T1000 (cell line): ENCODE measurements at places on chromosomes 12 and 14.

DNA sequence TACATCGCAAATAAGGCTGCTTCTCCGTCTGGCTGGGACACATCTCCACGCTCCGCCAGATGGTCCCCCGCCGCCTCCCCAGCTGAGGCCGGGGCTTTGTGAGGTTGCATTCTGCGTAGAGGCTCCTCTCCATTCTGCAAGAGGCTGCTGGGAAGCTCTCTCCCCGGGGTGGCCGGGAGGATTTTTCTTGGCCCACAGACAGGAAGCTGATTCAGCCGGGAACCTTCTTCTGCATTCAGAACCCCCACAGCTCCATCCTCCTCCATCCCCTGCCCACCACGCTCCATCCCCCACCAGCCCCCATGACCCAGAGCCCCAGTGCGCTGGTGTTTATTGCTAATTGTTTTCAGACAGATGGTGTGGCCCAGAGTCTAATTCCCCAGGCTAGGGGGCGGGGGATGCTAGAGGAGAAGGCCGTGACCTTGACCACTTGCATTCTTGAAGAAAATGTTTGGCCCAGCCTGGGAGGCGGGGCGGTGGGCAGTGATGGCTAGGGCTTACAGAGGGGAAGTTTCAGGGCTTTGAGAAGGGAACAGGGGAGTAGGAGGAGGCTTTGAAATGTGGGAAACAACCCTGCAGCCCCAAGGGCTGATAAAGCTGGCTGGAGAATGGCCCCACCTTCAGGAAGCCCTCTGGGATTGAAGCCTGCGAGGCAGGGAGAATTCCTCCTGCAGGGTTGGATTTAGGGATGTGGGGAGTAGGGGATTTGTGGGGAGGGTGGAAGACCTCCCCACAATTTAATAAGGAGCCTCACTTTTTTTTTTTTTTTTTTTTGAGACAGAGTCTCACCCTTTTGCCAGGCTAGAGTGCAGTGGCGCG, 88.5 kb upstream of the NCOR2 start:
- no peak for DNase-seq

GRCh38 chr14:38108681-38109080, 99.0 kb upstream of the SSTR1 start:
- no peak for DNase-seq

GRCh38 chr14:74682169-74682952, 30.5 kb downstream of the AREL1 start:
- DNase-seq = no peak

DNA sequence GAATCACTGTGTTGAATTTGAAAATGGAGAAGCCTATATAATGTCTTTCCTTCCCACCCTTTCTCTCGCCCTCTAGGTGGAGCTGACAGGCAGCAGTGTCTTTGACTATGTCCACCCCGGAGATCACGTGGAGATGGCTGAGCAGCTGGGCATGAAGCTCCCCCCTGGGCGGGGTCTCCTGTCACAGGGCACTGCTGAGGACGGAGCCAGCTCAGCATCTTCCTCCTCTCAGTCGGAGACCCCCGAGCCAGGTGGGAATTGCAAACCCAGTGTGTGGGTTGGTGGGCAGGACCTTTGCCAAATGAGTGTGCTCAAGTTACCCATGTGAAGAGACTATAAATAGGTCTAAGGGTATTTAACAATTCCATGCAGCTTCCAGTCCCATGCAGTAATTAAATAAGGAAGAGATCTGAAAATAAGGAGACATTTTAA, 274.7 kb downstream of the EGLN3 start:
- no peak for DNase-seq

DNA sequence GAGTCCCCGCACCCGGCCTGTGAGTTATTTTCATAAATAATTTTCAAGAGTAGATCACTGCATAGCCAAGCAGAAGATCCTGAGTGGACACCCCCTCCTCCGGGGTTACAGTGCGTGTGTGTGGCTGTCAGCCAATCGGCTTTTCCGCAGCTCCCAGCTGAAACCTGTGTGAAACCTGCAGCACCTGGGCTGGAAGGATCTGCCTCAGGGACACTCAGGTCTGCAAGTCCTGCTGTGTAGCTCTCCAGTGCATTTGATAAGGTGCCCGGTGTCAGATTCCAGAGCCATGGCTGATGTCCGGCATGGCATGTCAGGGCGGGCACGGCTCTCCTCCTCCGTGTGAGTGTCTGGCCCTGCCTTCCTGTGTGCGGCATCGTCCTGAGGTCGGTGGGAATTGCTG, 124.8 kb downstream of the GLT1D1 start:
- no peak for DNase-seq

DNA sequence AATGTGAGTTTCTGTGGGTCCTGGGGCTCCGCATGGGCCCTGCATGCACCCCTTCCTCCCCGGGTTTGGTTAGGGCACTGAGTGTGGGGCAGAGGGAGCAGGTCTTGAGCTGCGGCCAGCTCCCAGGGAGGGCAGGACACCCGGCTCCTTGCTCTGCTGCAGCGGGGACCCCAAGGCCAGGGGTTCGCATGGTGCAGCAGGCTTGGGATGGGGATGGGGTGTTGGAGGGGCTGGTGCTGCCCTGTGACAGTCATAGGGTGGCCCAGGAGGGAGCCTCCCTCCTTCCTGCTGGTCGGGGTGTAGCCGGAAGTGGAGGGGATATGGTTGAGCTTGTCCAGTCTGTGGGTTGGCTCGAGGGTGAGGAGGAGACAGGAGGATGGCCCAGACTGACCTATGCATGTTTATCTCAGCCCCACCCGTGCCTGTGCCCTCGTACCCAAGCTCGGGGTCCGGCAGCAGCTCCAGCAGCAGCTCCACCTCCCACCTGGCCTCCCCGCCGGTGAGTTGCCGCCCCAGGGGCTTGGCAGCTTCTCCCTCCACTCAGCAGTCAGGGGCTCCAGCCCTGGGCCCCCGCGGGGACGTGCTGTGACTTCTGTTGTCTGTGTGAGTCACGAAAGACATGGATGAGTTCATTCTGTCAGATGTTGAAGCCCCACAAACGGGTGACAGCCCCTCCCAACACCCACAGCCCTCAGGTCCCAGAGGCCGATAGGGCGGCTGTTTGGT, 16.0 kb downstream of the ULK1 start:
- no peak for DNase-seq

GRCh38 chr12:32070370-32070769, 36.3 kb upstream of the BICD1 start:
- no peak for DNase-seq

DNA sequence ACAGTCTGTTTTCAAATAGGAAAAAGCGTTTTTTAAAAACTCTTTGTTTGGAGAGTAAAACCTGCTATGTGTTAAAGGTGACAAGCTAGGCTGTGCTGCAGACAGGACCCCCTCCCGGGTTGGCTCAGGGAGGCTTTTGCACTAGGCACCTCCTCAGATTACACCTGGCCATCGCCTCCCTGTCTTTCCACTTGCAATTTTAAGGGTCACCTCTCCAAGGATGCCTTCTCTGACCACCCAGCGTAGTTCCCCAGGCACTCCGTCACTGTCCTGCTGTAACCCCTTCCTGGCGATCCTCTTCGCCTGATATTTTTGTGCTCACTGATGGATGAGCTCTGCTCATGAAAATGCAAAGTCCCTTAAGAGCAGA, 80.7 kb downstream of the NTF3 start:
- no peak for DNase-seq

DNA sequence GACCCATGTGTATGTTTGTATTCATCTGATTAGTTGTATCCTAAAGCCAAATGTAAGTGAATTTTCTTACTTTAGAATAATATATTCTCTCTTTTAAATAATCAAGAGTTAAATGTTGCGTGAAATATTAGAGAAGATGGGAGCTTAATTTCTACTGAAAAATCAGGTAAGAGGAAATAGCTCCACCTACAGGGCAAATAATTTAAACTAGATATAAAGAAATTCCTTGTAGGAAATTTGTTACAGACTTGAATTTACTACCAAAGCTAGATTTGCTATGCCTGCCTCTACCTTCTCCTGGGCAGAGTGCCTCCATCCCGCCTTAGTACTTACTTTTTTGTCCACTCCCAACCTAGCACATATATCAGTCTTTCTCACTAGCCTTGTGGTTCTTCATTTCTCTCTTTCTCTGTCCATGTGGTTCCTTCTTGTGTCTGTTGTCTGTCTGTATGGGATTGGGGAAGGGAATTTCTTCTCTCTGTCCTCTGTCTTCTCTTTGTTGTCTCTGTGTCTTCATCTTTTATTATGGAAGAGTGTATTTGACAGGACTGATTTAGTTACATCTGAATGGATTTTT, 44.7 kb downstream of the PALS1 start:
- DNase-seq = no peak

DNA sequence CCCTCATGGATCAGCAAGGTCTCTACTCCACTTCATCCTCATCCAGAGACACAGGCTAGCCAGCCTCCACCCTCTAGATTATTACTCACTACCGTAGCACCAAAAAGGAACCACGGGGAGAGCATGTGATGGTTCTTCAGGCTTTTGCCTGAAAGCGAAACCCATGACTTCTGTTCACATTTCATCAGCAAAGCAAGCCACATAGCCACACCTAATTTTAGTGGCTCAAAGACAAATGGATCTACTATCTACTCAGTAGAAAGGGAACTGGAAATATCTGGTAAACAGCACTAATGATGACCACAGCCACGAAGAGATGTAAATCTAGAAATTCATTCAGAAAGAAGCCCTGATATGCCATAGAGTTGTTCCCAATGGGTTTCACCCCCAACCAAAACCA, 51.4 kb downstream of the VCPKMT start:
- no peak for DNase-seq

GRCh38 chr12:111359231-111359913, 9.5 kb downstream of the PHETA1 start:
- no peak for DNase-seq

DNA sequence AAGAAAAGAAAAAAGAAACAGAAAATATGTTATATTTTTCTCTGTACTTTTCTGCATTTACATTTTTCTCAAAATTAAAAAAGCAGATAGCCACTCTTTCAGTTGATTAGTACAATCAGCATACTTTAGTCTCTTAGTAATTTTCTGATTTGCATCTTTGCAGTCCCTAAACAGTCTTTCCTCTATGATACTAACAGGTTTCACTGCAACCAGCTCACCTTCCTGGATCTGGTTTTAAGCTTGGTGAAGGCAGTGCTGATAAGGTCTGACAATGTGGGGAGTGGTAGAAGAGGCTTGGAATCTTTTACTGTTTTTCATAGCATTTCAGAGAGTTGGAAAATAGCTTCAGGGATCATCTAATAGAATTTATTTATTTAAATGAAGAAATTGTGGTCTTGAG, 457.6 kb downstream of the ZFP36L1 start:
- no peak for DNase-seq

DNA sequence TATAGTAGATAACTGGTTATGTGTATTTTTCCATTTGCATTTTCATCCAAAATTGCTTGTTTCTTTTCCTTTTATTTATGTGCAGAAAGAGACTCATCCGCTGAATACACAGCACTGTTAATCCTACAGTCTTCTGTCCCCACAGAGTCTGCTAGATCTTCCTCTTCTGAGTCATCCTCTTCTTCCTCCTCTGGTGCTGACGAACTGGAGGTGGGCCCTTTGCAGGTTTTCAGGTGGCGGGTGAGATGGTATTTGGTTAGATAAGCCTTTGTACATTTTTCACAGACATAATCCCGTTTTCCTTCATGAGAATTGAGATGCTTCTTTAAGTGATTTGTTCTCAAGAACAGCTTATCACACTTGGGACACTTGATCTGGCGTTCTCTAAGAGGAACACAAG, 26.8 kb downstream of the PRDM4 start:
- no peak for DNase-seq

DNA sequence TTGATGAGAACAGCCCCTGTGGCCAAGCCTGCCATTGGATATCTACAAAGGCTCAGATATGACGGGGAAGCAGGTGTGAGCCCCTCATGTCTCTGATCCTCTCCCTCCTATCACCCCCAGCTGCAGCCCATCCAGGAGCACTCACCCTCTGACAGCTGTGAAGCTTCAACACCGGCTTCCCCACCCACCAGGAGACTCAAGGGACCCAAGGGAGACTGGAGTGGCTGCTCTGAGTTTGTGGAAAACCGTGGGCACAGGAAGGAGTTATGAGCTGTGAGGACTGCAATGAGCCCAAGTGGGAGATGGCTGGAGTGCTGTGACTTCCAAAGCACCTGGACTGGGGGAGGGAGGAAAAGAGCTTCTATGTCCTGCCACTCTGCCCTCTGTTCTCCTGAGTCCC, 7.9 kb downstream of the IFI27L2 start:
- no peak for DNase-seq

DNA sequence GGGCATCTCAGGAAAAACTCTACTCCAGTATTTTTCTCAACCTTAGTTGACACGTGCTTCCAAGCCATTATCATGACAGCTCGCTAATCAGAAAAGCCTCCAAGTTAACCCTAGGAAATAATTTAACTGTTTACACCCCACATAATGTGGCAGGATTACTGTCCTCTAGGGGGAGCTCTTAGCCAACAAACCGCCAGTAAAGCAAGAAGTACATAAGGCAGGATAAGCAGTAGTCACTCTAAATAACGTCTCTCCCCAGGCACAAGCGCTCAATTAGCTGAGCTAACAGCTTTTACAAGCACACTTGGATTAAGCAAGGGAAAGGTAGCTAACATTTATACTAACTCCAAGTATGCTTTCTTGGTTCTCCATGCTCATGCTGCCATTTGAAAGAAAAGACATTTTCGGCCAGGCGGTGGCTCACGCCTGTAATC, 22.8 kb downstream of the APOBEC1 start:
- DNase-seq = no peak

DNA sequence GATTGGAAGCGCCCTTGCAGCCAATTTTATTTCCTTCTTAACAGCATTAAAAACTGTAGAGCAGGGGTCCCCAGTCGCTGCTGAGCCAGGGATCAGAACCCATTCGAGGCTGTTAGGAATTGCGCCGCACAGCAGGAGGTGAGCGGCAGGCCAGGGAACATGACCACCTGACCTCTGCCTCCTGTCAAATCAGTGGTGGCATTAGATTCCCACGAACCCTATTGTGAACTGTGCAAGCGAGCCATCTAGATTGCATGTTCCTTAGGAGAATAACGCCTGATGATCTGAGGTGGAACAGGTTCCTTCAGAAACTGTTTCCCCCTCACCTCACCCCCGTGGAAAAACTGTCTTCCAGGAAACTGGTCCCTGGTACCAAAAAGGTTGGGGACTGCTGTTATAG, 107.4 kb downstream of the DNAI7 start:
- DNase-seq = no peak

GRCh38 chr14:92962031-92962830, 39.3 kb downstream of the CHGA start:
- DNase-seq = no peak

GRCh38 chr12:66573605-66574004, 105.3 kb downstream of the GRIP1 start:
- no peak for DNase-seq

DNA sequence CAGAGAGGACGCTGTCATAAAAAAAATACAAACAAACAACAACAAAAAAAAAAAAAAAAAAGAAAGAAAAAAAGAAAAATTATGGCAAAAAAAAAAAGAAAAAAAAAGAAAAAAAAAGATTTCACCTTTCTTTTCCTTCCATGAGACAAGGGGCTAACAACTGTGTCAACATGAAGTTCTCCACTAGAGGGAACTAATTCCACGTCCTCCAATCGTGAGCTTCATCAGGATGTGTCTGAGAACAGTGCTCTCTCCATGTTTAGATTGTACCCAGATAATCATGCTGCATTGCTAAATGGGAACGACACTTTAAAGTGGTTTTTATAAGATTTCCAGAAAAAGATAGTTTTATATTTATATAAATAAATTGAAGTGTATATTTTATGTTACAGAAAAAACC, 96.2 kb upstream of the PTPRB start:
- no peak for DNase-seq

- DNase-seq = no peak
Observed at GRCh38 chr12:53241623-53242412, 9.8 kb upstream of the RARG start.

- DNase-seq = no peak
Observed at GRCh38 chr12:123705935-123706334, 6.2 kb upstream of the ATP6V0A2 start.
